GM20000 (cell line): ENCODE measurements at places on chromosomes 2 and 18.

DNA sequence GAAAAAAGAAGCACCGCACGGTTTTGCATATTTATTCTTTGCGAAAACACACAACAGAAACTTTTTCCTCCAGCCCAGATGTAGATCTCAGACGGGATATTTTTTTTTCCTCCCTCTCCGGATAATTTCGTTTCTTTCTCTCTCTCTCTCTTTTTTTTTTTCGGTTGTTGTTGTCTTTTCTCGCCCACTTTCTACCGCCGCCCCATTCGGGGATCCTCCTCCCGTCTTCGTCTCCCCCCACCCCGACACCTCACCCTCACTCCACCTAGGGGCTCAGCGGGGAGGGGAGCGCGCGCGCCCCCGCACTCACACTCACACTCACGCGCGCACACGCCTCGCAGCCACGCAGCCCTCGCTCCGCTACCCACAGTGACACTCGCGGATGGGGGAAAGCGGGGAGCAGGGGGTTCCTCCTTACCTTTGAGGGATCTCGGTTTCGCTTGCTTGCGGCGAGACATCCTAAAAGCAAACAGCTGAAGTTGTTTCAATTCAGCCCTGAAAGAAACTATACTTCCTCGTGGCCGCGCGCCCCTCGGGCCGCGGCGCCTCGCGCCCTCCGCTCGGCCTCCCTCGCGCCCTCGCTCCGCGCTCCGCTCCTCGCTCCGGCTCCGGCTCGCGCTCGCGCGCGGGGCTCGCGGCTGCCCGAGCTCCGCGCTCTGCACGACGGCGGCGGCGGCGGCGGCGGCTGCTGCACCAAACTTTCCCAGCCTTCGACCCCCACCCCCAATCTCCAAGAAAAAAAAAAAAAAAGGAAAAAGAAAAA is 1.3 kb downstream of the ZNF521 start:
- peak; percentile 75 for DNase-seq

DNA sequence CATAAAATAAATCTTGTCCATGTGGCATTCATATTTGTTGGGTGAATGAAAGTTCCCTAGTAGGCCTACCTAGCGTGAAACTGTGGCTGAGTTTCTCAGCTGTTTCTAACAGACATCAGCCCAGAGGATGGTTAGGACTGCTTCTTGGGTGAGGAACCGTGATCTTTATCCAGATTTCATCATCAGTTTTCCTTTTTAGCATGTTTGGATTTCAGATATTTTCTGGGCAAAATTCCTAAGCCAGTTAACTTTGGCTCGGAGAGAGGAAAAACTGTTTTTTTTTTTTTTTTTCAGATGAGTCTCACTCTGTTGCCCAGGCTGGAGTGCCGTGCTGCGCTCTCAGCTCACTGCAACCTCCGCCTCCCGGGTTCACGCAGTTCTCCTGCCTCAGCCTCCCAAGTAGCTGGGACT is 53.5 kb downstream of the DGKD start:
- no peak for DNase-seq

GRCh38 chr2:39469807-39470206 is 32.7 kb upstream of the MAP4K3 start:
- peak; percentile 32 for DNase-seq

DNA sequence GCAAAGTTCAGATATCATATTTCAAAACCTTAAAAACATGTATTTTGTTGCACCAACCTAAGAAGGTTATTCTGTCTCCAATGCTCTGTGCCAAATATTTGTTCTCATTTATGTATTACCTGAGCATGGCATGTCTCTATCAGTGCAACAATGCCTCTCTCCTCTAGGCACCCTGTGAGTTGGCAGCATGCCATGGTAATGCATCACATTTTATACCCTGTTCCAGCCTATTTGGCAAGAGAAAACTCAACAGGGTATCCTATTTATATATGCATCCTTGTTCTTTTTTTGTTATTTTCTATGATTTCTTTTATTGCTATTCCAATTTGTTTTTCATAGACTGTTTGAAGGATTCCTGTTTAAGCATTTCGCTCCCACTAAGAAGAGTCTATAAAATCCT is 126.3 kb upstream of the NRXN1 start:
- no peak for DNase-seq

DNA sequence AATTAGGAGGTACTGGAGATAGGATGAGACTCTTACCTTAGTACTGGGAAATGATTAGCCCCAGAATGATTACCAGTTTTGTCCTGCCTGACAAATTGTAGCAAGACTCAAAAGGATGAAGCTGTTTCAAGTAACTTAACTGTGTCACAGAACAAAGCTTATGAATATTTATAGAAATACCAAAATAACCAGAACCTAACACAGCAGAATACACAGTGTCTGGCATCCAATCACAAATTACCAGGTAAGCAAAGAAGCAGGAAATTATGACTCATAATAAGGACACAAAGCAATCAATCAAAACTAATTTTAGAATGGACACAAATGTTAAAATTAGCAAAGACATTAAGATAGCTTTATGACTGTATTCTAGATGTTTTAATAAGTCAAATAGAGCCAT is 91.9 kb downstream of the CTNNA2 start:
- DNase-seq: no peak

DNA sequence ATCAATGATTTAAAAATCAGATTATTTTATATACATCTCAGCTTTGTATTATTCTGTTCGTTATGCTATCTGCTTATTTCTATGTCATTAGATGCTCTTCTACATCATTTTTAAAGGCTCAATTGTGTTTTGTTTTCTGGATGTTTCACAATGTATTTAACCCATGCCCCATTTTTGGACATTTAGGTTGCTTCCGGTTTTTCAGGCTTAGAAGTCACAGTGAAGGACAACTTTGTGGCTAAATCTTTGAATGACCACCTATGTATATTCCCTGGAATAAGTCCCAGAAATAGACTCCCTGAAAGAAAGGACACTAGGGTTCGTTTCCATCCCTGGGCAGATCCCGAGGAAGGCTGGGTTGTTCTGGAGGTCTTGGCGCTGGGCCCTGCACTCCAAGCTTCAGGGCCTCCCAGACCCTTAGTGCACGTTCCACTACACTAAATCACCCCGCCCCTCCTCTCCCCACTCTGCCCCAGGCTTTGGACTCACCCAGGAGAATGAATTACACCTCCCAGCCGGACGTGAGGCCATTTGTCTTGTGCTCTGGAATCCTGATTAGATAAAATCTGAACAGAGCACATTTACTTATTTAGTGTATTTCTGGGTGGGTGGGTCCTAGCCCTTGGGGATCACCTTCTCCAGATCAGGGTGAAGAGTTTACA is 188.2 kb downstream of the ZFP36L2 start:
- no peak for DNase-seq

DNA sequence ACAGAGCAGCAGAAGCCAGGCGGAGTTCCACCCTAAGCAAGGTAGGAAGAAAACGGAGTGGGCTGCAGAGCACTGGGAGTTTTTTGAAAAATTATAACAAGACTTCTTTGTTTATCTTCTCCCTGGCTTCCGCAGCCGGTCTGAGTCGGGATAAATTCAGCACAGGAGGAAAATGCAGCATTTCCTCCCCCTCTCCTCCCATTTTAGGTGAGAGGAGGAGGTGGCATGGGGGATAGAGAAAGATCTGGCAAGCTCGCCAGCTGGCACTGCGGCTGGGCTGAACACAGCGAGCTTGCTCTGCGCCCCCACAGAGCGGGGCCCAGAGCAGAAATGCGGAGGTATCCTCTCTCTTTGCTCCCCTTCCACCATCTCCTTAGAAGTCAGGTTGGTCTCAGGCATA is 17.7 kb upstream of the CHRNA1 start:
- DNase-seq: no peak

- no peak for DNase-seq
Measured at GRCh38 chr18:55584201-55584600, 3.8 kb downstream of the TCF4 start.

DNA sequence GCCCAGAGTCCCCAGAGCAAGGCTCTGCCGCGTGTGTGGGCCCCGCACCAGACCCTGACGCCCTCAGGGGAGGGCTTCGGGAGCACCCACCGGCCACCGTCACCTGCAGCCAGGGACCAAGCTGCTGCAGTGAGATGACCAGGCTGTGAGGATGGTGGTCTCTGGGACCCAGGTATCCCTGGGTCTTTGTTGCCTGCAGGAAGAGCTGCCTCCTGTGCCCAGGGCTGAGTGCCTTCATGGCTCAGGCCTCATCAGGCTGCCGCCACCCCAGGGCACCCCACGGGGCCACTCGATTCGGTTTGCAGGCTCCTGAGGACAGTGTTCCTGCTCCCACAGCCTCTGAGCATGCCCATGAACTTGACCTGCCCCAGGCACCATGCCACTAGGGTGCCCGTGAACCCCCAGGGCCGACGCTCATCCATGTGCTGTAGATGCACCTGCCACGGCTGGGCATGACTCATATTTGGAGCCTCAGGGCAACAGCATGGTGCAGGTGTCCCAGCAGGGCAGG is 109.8 kb downstream of the FAM210A start:
- DNase-seq: no peak

- DNase-seq: no peak
Measured at GRCh38 chr2:237350597-237350996, 63.4 kb downstream of the COL6A3 start.
